ENCODE measurements at places on chromosomes 2 and 18.

DNA sequence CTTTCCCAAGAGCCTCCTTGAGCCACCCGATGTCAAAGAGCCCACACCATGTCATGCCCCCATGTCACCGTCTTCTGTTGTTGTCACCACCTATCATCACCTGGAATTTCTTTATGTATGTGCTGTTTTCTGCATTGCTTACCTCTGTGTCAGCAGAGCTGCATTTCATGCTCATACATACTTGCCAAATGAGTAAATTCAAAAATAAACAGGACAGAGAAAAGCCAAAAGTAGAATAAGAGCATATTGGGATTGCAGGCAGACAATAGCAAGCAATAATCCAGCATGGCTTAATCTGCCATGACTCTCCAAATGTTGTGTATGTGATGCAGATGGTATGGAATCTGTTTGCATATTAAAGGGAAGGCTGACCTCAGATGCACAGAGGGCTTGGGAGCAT, 15.3 kb upstream of the RGPD4 start:
- no peak for DNase-seq

GRCh38 chr18:74819433-74820059, 221.9 kb downstream of the ZNF407 start:
- no peak for DNase-seq

- DNase-seq, result no peak
Observed at GRCh38 chr2:10427618-10427949, 20.5 kb downstream of the ODC1 start.

DNA sequence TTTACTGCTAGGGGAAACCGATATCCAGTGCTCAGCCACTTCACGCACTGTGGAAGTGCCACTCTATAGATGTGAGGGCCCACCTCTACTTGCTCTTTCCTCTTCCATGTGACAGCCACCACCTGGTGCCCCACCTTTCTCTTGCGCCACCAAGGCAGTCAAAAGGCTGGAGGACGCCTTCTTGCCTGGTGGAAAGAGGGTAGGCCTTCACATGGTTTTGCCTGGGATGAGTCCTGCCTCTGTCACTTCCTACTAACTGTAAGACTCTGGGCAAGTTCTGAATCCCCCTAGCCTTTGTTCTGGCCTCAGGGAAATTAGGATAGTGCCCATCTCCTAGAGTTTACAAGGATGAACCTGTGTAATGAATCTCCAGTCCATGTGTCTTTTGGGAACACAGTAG, 66.1 kb upstream of the ODC1 start:
- no peak for DNase-seq

DNA sequence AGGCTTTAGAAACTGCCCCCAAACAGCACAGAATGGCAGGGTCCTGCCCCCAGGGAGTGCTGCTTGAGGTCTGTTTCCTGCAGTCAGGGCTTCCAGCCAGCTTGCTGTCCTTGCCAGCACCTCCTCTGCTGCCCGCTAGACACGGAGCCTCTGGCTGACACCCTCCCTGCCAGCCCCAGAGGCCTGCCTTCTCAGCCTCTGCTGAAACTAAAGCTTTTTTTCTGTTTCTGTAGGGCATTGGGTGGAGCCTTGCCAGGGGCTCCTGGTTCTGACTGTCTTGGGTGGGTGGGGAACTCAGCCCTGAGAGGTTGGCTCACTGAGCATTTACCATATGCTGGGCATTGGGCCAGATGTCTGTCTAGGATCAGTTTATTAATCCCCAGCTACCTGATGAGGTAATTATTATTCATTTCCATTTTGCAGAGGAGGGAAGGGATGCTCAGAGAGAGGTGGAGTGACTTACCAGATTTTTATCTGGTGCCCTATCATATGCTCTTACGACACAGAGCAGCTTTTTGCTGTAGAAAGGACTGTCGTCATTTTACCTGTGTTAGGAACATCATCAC, 35.4 kb downstream of the INPP4A start:
- DNase-seq, result peak; percentile 28

GRCh38 chr2:125224830-125225229, 1199.7 kb downstream of the CNTNAP5 start:
- DNase-seq, result no peak

DNA sequence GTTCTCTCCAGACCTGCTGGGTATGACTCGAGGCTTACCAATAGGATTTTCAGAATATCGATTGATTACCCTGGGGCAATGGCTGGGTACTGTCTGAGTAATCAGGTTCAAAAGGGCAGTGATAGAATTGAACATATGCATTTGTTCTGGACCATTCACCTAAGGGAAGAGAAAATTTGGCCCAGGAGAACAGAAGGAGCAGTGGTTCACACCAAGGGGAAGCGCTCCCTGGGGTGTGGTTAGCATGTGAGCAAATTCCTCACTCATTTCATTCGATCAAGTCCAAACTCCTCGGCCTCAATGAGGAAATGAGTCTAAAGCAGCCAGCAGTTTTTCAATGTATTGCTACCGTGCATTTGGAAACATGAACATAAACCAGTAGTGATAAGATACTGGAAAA, 55.6 kb downstream of the CYP26B1 start:
- no peak for DNase-seq

DNA sequence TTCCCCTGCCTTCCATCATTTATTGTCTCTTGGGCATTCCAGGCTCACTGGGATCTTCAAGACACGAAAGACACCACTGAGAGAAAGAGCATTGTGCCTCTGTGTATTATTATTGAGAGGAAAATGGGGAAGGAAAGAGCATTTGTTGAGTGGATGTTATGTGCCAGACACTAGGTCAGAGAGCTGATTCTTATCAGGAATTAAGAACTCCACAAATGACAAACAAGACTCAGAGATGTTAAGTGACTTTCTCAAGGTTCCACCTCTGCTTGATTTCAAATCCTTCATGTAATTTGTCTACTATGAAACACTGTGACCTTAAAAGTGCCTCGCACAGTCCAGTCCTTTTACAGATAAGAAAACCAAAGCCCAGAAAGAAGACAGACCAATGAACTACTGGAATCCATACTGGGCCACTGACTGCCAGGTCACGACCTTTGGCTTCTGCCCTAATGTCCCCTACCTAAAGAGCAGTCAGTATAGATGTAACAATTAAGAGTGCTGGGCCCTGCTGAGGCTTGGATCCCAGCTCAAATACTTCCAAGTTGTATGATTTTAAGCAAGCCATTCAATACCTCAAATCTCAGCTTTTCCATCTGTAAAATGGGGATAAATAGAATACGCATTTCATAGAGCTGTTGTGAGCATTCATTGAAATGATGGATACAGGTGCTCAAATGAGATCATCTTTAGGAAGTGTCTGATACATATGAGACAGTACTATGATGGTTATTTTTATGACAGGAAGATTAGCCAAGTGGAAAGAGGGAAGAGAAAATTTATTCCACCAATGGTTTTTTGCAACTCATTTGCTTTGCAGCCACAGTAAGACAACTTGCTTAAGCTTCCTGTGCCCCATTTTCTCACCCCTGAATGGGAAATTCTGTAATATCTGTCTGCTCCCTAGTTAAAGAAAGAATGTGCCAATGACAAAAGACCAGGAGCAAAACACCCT, 10.9 kb downstream of the KLF7 start:
- no peak for DNase-seq

- no peak for DNase-seq
Observed at GRCh38 chr2:121333834-121334558, 49.0 kb upstream of the TFCP2L1 start.

DNA sequence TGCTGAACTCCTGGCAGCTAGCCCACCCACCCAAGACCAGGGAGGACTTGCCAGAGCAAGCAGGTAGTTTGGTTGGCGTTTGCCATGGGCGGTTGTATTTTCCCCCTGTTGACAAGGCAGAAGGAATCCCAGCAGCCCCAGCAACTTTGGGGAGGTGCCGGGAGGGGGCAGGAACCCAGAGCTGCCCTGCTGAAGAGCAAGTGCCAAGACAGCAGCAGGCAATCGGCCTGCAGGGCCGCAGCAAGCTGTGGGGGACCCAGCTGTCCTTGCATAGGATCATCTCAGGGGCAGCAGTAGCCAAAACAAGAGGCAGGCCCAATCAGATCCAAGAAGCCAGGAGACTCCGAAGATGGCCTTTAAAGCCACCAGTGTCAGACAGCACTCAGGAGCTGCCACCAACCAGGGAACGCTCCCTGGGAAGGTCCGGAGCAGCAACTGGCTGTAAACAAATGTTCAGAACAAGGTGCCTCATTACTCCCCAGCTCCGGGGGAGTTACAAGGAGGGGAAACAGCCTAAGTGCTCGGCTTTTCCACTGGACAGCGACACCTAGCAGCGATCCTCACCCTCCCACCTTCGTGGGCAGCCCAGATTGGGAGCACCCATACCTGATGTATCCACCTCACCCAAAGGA, 2.1 kb downstream of the ST8SIA5 start:
- DNase-seq, result peak; percentile 43

DNA sequence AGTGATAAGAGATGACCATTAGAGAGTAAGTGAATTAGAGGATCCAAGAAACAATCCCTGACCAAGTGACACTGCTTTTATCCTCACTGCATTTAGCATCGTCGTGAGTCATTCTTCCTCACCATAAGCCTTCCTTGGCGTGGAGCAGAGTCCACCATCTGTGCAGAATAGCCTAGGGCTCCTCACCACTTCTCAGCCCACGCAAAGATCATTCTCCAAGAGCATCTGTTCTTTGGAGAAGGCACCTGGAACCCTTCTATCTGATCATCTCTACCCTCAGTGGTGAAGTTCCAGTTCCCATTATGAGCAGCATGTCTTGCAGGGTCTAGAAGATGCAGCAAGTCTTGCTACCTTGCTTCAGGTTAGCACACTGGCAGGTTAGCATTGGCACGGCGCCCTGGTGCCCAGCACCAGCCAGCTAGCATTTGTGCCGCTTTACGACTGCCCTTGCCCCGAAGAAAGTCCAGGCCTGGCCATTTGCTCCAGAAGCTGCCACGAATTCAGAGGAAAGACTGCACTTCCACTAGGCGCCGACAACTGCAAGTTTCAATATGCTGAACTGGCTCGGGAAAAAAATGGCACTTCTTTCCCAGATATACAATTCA, 225.8 kb downstream of the TTC32 start:
- no peak for DNase-seq

DNA sequence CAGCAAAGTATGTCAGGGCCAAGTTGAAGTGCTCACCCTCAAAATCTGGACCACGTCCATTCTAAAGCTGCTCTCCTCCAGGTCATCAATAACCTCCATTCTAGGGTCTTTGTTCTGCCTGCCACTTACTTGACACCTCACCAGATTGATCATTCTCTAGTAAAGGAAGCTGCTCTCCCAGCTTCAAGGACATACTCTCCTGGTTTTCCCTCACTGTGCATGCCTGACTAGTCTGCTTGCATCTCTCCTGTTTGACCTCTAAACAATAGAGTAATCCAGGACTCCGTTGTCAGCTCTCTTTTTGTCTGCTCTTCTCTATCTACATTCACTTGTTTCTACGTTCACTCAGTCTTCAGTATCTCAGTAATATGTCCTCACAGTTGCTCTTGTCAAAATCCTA, 59.1 kb downstream of the FRZB start:
- no peak for DNase-seq

DNA sequence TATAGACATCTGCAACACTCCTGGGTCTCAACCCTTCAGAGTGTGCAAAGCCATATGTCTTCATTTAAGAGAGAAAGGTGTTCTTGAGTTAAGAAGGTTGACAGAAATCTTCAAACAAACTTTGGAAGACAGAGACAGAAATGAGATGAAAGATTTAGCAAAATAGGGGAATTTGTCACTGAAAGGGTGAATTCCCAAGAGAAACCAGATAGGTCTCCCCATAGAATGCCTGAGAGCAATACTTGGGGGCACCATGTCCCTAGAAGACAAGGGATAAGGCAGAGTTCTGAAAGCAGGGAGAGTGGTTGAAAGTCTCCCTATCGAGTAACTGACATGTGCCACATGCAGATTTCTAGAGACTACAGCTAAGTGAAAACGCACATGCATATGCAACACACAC, 50.0 kb downstream of the AP1S3 start:
- no peak for DNase-seq

GRCh38 chr2:233563663-233564430, 2.7 kb downstream of the USP40 start:
- DNase-seq, result no peak

DNA sequence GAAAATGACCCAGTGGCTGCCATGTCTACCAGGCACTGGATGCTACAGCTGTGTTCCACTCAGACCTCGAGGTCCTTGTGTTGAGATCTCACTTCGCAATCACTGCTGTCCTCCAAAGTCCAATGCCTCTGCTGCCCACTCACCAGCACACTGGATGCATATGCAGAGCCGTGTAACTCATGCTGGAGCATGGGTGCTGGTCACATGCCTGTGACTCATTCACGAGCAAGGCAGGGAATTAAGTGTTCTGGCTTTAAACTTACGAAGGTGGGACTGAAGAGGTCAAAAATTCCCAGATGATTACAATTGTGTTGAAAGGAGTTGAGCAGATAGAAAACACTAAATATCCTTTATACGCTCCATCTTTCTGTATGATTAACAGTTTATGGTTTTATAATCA, 417.5 kb downstream of the NUP35 start:
- no peak for DNase-seq

GRCh38 chr2:109066917-109067597, 61.9 kb upstream of the SH3RF3 start:
- no peak for DNase-seq

DNA sequence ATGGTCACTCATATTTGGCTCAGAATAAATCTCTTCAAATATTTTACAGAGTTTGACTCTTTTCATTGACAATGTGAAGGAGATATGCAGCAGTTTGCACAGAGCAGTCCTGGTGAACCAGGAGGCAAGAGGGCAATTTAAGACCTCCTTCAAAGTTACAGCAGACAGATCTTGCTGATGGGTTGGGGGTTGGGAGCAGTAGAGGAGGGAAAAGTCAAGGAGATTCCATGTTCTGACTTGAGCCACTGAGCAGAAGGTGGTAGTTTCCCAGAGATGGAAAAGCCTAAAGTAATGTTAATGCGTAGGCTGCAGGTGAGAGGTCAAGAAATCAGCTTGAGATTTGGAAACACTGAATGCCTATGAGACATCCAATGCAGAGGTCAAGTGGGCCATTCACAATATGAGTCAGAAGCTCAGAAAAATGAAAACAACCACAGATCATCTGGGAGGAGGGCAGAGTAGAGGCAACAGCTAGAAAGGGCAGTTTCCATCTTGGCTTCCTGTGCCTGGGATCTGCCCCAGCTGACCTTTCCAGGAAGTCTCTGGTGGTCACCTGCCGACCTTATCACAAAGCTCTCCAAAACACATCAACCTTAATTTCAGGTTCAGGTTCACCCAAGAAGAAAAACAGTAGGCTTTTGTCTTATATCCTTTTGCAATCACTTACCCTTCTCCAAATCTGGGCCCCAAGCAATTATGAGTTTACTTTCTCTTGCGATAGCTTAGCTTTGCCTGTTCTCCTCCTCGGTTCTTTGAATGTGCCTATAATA, 197.5 kb upstream of the ARL4C start:
- no peak for DNase-seq

GRCh38 chr18:66473882-66474281, 130.0 kb downstream of the CDH19 start:
- DNase-seq, result no peak

DNA sequence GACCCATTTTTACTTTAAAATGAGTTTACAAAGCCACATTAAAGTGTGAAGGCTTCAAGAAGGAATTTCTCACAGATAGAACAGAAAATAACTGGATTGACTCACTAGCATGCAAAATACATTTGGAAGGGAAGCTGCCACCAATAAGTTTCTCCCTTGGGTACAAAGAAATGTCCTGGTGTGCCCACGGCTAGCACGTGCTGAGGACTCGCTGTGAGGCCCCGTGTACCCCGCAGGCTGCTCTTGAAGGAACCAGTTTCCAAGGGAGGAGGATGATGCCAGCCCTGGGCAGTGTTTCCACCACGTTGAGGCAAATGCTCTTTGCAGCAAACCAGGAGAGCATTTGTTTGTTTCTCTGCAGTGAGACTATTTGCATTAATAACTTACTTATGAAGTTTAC, 207.3 kb downstream of the SH3RF3 start:
- no peak for DNase-seq
